Natural killer cell (primary cell): ENCODE measurements at places on chromosomes 6 and 20. TPM values are rescaled to one million over a fixed set of nuclear protein-coding genes. Genes with fewer than 3 reads are reported as not detected.

KCNQ5 gene
- 8.7 TPM for total RNA-seq

TEAD3 gene
- not detected for total RNA-seq

BCAS4 gene
- total RNA-seq = 7.7 TPM

DNA sequence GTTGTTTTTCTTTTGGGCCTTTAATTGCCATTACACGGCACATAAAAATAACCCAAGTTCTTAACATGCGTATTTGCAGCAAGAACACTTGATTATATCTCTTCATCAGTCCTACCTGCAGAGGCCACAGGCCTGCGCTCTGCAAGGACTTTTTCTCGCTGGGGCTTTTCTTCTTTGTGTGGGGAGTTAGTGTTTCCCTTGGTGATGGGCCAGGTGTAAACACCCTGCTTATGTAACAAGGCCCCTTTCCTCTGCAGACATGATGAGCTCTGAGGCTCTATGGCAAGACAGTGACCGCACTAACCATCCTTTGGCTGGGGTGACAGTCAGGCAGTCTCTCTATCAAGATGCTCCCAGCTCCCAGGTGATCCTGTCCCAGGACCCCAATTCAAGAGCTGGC is 97.8 kb upstream of the PCSK2 start:
- DNase-seq = no peak

DNA sequence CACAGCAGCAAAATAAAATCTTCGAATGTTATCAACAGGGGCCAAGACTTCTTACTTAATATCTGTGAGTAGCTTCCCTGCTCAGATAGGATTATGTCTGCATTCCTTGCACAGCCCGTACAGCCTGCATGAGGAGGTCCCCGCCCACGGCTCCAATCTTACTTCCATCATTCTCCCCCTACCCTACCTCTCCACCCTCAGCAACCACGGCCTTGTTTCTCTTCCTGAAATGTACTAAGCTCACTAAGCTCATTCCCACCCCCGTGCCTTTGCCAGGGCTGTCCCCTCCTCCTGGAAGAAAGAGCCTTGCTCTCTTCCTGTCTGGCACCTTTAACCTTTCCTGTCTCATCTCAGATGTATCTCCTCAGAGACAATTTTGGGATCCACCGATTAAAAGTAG is 120.4 kb downstream of the BCAS1 start:
- DNase-seq = no peak

DNA sequence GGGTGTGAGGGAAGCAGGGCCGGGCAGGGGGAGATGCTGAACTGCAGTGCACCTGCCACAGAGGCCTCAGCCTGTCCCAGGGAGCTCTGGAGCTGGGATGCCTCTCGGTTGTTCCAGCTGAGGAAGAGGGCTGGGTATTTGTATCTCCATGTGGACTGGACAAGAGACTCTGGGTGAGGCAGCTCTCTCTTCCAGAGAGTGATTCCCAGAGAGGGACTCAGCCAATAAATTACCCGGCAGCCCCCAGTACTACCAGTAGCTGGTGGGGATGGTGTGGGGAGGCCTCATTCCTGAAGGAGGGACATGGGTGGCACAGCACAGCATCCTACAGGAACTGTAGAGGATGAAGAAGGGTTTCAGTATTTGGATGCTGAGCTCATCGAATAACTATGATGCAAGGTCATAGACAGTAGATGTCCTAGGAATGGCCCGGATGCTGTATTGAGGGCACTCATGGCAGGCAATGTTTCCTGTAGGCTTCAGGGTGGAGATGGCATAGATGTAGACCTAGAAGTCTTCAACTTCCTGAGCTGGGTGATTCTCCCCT is 1.4 kb downstream of the FGD2 start:
- DNase-seq = no peak

DNA sequence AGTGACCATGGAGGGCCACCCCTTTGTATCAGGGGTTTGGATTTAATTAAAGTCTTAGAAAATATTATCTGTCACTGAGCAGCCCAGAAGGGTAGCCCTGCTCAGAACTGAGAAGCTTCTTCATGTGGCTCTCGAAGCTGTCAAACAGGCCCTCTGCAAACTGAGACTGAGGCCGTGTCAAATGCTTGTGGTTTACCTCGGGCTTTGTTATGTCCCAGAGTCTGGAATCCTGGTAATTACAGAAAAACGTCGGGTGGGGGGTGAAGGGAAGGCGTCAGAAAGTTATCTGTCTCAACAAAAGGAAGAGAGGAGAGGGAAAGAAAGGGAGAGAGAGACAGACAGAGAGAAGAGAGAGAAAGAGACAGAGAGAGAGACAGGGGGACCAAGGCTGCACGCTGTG is 200.8 kb downstream of the BMP7 start:
- no peak for DNase-seq

GRCh38 chr6:105867277-105867676 is 218.9 kb upstream of the PRDM1 start:
- DNase-seq = no peak

GRCh38 chr6:45956663-45957062 is 59.0 kb downstream of the CLIC5 start:
- DNase-seq = no peak
